Islet precursor cell (in vitro differentiated cells): ENCODE measurements at places on chromosomes 5 and 9.

DNA sequence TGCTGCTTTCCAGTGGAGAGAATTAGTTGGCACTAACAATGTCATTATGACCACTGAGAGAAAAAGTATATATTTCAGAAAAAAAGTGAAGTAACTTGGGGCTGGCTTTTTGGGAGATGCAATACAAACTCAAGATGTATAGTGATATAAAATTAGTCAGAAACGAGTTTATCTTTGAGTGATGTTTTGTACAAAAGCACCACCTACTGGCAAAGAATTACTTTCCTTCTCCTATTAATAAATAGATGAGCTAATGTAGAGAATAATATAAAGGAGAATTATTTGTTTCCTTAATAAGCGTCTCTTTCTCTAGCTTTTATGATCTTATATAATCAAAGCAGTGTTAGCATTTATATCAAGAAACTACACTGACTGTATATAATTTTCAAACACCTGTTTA, 158.8 kb downstream of the MEF2C start:
- DNase-seq, result no peak

DNA sequence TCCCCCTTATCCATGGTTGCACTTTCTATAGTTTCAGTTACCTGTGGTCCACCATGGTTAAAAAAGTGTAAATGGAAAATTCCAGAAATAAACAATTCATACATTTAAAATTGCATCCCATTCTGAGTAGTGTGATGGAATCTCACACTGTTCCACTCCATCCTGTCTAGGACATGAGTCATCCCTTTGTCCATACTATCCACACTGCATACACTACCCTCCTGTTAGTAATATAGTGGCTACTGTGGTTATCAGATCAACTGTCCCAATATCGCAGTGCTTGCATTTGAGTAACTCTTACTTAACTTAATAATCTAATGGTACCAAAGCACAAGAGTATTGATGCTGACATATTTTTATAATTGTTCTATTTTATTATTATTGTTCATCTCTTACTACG, 100.7 kb downstream of the RAB3C start:
- DNase-seq, result no peak

- DNase-seq, result peak; percentile 43
Observed at GRCh38 chr9:113567361-113568080, 104.0 kb downstream of the RGS3 start.

- DNase-seq, result no peak
Observed at GRCh38 chr9:6667080-6667479, 21.6 kb upstream of the GLDC start.

DNA sequence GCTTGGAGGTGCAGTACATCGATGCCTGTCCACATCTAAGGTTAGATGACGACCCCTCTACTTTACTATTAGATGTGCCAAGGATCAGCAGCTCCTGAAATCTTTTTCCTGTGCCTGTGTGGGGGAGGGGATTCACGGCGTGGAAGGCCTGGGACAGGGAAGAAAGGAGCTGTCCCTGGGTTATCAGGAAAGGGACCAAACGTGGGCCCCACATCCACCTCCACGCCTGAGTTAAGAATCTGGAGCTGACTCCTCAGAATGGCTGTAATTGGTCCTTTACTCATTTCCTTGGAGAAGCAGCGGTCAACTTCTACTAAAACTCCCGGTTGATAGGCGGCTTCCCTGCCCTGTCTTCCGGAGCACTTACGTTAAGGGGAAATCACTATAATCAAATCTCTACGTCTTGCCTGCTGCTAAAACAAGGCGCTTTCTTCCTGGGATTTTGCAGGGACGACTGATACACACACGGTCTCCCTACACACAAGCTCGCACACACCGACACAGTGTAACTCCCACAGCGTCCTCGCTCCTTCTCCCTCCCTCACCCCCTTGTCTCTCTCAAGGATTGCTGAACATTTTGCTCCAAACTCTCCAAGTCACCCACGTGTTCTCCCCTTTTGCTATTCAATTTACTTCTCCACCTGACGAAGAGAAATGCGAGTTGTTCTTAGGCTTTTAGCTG, 1.4 kb downstream of the PDE4D start:
- DNase-seq, result no peak

- no peak for DNase-seq
Observed at GRCh38 chr5:62477801-62478200, 65.2 kb downstream of the IPO11 start.

- DNase-seq, result no peak
Observed at GRCh38 chr5:134249469-134250379, 23.9 kb upstream of the PPP2CA start.

DNA sequence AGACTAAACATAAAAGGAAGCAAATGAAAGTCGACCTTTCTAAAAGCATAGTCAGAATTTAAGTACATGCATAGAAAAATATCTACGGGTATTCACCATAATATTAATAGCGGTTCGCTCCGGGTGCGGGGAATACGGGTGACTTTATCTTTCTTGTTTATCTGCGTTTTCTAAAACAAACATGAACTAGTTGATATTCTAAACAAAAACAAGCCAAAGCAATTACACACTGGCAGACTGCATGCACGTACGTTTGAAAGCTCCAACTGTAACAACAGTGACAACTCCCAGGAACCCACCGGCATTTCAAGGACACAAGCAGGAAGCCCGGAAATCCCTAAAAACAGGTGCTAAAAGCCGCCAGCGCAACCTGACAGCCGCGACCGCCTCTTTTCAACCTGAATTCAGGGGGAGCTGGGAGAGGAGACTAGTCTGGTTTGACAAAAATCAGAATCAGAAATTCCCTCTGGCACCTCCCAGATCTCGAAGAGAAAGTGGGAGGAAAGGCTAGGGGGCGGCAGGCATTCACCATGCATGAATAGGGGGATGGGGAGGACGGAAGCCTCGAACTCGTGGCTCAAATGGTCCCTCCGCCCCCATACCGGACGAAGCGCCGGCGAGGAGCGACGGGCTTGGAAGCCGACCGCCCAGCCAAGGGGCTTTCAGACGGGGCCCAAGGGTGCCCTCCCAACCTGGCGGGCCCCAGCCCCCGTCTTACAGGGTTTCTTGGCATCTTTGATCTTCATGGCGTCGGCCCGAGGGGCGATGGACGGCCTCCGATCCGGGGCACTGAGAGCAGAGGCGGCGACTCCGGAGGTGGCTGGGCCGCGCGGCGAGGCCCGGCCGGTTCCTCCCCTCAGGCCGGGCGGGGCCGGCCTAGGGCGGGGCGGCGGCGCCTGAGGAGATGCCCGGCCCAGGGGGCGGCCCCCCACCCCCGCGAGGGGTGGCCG, at the start of gene PANK3:
PANK3 (minus strand) TSS at position 831 of the 950 bp plus-strand sequence; CDS start at position 746, 85 bp downstream.
- DNase-seq, result no peak

- no peak for DNase-seq
Observed at GRCh38 chr5:56154732-56155484, 78.2 kb downstream of the ANKRD55 start.

- DNase-seq, result peak; percentile 71
Observed at GRCh38 chr9:16363073-16363781, 507.2 kb downstream of the BNC2 start.

GRCh38 chr5:69509212-69509611, 16.6 kb downstream of the OCLN start:
- no peak for DNase-seq

DNA sequence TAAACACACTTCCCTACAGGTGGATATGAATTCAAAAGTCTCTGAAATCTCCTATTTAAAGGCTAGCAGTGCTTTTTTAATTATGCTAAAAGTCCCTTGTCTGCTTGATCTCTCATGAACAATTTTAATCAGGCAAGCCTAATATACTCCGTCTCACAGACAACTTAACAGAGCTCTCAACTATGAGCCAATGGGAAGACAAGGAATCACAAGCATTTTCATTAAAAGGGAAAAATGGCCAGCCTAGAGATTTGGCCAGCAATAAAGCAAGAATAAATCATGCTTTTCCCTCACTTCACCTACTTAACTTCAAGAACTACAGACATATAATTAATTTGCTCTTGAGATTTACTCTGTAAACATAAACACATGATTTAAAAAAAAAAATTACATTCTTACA, 78.0 kb downstream of the RFX3 start:
- DNase-seq, result no peak

GRCh38 chr9:130143958-130144366, 28.2 kb upstream of the NCS1 start:
- DNase-seq, result peak; percentile 82

- no peak for DNase-seq
Observed at GRCh38 chr9:130666393-130667119, 2.2 kb downstream of the PRDM12 start.

DNA sequence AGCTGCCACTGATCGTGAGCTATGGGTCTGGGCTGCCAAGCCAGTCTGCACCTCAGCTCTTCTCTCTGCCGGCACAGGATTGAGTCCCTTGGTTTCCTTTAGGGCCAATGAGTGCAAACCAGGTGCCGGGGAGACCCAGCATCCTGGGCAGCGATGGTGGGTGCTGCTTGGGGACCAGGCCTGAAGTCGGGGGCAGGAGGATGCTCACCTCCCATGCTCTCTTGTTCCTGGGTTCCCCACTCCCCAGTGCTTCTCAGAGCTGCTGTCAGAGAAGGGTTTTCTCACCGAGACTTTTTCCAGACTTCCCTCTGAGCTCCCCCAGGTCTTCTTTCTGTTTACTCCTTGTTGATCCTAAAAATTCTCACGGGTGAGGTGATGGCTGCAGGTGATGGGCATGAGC, 61.2 kb downstream of the IRX1 start:
- no peak for DNase-seq

DNA sequence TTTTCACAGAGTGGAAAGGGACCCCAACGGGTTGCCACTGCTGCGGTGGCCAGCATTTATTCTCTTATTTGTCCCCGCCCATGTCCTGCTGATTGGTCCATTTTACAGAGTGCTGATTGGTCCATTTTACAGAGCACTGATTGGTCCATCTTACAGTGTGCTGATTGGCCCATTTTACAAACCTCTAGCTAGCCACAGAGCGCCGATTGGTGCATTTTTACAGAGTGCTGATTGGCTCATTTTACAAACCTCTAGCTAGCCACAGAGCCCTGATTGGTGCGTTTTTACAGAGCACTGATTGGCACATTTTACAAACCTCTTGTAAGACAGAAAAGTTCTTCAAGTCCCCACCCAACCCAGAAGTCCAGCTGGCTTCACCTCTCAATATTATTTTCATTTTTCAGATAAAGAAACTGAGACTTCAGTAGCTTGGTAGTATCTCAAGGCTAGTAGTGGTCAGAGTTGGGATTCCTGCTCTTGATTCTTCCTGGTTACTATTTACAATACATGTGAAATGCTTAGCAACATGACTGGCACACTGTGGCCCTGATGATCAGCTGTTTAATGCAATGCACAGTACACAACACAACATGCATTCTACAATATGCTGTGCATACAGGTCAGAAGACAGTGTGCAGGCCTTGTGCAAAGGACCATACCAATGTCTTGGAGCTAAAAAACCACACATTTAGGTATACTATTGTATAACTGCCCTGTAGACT, 63.6 kb upstream of the BOD1 start:
- DNase-seq, result no peak

- DNase-seq, result peak; percentile 66
Observed at GRCh38 chr9:101711330-101711941, 27.0 kb downstream of the GRIN3A start.

DNA sequence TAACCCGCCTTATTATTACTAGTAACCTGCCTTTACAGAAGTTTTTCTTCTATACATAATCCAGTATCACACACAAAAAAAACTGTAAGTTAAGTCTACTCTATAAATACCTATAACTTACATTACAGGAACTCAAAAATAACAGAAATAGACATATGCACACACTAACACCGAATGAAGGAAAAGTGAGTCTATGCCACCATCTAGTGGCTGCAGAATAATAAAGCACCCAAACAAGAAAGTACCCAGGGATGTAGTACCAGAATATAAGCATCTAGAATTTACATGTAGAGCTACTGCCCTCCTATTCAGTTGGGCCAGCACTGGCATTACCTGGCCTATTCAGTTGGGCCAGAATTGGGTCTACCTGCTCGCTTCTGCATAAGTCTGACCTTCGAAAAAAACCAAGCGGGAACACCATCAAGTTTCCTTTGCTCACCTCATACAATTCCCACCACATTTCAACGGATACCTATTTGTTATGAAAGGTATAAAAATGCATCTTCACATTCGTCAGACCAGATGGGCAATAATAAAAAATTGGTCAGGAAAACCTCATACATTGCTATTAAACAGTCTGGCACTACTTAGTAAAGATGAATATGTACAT, 4.0 kb upstream of the NIPSNAP3A start:
- no peak for DNase-seq

GRCh38 chr9:108956022-108956630, 21.9 kb downstream of the ABITRAM start:
- no peak for DNase-seq

DNA sequence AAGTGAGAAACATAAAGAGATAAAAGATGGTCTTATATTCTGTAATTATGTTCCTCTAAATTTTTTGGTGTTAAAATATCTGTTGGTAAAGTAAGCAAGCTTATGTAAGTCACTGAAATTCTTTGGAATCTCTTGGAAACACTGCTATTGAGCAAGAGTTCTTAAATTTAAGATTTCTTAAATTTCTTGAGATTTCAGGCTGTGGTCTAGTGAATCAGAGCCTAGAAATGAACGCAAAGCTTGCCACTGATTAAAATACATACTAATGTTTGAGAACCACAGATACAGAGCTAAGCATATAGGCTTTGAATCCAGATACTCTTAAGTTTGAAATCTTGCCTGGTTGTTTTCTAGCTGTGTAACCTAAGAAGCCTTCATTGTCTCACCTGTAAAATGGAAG, 133.4 kb downstream of the TRPM3 start:
- DNase-seq, result no peak

DNA sequence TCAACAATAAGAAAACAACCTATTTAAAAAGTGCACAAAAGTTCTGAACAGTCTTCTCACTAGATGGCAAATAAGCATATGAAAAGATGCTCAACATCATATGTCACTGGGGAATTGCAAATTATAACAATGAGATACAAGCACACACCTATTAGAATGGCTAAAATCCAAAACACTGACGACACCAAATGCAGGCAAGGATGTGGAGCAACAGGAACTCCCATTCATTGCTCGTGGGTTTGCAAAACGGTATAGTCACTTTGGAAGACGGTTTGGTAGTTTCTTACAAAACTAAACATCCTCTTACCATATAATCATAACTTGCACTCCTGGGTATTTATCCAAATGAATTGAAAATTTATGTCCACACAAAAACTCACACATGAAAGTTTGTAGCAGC, 100.9 kb upstream of the TBC1D2 start:
- no peak for DNase-seq

DNA sequence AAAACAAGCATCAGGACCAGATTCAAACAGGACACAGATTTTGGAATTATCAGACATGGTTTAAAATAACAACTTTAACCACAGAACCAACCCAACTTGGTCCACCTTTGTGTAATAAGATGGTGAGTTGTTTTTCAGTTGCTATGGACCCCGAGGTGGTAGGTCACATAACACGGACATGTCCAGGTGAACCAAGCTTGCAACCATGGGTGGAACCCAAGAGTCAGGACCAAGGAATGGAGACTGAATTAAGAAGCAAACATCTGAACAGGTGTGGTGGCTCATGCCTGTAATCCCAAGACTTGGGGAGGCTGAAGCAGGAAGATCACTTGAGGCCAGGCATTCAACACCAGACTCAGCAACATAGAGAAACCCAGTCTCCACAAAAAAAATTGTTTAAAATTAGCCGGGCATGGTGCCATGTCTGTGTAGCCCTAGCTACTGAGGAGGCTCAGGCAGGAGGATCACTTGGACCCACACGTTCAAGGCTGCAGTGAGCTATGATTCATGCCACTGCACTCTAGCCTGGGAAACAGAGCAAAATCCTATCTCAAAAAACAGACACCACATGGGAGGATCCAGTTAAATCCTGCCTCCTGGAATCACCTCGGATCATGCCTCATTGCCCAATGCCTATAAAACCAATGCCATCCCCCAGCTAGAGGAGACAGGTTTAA, 10.6 kb downstream of the PTBP3 start:
- DNase-seq, result no peak

GRCh38 chr5:179431221-179431824, 86.1 kb upstream of the ADAMTS2 start:
- no peak for DNase-seq
